ENCODE measurements at places on chromosomes 2 and 18. TPM values are rescaled to one million over a fixed set of nuclear protein-coding genes. Genes with fewer than 3 reads are reported as not detected.

Gene ASXL2
- 11.5 TPM for total RNA-seq

Gene ITPRIPL1
- total RNA-seq: not detected

Gene TOGARAM2
- total RNA-seq: not detected

Gene CRYGC
- total RNA-seq: not detected

Gene FLACC1
- total RNA-seq: 5.9 TPM

Gene SPDYA
- 0.69 TPM for total RNA-seq

Gene HOXD1
- not detected for total RNA-seq

Gene SCN3A
- 0.12 TPM for total RNA-seq

Gene MAL
- 1.6 TPM for total RNA-seq

Gene TLX2
- 3.4 TPM for total RNA-seq

Gene TUBA3E
- total RNA-seq: not detected

DNA sequence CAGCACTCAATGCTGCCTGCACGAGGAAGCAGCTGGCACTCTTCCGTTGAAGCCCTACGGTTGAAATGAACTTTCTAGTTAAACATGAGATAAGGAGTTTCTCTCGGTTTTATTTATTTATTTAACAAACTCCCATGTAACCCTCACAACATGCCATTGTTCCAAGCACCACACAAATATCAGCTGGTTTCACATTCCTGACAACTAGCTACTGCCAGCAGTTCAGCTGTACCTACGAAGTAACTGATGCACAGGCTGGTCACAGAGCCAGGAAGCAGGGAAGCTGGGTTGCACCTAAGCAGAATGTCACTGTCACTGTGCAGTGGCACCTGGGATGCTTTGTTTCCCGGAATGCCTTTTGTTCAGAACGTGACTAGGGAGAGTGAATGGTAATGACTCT, 18.1 kb downstream of the TIMM21 start:
- no peak for DNase-seq

GRCh38 chr2:104734937-104735586, 118.9 kb upstream of the POU3F3 start:
- DNase-seq: no peak

DNA sequence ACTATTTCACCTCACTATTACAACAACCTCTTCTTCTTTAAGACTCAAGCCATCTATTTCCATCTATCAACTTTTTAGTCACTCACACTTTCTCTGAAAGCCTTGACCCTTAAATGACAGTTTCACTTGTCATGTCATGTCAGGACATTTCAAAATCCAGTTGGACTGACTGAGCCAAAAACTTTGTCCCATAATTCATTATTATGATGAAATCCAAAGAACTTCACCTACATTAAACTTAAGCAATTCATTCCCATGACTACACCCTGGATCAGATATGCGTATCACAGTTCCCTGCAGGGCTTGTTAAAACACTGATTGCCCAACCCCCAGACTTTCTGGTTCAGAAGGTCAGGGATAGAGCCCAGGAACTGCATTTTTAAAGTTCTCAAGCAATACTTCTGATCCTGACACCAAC, 26.5 kb downstream of the LDAH start:
- DNase-seq: no peak

DNA sequence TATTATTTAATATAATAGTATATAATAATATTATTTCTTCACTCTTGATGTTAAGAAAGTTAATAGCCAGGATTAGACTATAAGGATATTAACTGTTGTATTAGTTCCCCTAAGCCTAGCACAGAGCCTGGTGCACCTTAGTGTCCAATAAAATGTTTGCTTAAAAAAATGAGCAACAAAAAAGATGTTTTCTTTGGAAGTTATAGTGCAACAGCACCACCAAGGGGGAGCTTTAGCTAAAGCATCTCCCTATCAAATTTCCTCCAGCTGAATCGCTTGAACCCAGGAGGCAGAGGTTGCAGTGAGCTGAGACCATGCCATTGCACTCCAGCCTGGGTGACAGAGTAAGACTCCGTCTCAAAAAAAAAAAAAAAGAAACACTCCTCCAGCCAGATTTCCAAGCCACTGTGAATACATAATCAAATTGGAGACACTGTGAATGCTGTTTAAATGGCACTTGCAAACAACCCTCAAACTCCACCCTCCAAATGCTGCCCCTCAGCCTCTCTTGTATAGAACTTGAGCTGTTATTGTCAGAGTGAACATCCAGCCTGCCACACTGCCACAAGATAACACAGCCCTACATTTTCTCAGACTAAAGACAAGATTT, 221.9 kb downstream of the DYM start:
- peak; percentile 35 for DNase-seq

DNA sequence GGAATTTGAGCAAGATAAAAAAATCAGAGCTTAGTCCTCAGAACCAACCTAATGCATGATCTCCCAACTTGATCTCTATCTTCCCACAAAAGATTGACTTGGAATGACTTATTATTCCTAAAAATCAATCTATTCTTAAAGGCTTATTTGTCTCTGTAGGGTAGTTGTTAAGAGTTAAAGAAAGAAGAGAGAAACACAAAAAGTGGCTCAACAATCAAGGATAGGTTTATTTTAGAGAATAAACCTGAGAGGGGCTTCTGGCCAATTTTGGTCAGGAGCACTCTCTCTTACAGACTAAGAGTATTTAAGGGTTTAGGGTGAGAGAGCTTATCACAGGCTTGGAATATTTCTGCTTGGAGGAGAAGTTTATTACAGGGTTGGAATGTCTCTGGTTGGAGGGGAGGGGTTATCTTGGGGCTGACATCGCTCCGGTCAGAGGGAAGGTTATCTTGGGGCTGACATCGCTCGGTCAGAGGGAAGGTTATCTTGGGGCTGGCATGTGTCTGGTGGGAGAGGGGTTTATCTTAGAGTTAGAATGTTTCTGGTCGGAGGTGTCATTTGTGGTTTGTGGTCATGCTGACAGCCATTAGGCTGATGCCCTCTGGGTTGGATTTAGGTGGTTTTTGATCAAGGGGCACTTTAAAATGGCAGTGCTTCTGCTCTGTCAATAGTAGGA, 2.4 kb upstream of the MFF start:
- no peak for DNase-seq

- peak; percentile 23 for DNase-seq
These were observed 534 bp upstream of the SOCS6 start for GRCh38 chr18:70288171-70288850.

DNA sequence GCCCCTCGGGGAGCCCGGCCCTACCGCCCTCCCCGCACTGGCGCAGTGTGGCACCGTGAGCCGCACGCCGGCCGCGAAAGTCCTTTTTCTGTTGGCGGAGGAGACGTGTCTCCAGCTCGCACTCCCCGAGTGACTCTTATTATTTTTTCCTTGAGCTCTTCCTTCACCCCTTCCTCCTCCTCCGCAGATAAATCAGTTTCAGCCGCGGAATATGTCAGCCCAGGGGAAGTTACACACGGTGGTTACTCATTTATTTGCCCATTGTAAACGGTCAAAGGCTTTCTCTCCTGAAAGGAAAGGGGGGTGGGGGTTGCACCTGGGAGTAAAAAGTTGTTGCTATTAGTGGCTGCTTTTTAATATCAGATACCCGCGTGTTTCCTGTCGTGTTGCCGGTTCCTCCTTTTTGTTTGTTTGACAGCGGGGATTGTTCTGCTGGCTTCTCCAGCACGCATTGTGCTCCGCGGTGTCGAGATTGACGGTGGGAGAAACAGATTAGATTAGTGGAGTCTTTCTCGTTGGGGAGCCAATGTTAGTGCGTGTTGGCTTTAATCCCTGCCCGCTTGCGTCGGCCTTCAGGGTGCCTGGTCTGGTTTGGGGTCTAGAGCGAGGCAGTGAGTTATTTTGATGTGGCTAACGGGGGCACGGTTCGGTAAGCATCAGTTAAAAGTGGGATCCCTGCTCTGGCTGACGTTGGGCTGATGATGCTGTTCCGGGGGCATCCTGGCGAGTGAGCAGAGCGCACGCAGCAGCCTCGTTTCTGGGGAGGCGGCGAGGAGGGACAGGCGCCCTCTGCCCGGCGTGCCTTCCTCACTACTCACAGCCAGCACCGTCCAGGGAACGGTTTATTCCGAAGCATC, 1.6 kb downstream of the CRIM1 start:
- DNase-seq: peak; percentile 91

DNA sequence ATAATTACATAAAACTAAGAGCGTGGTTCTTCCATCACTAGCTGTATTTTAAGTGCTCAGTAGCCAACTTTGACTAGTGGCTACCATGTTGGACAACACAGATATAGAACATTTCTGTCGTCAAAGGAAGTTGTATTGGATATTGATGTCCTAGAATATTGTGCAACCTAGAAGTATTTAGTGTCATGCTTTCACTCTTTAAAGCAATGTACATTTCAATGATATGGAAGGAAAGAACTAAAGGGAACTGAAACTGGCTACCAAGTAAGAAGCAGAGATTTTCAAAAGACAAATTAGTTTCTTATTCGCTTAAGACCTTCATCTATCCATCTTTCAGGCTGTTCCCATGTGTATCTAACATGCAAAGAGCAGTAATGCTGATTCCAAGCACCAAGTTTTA, 85.4 kb upstream of the EML6 start:
- DNase-seq: no peak

DNA sequence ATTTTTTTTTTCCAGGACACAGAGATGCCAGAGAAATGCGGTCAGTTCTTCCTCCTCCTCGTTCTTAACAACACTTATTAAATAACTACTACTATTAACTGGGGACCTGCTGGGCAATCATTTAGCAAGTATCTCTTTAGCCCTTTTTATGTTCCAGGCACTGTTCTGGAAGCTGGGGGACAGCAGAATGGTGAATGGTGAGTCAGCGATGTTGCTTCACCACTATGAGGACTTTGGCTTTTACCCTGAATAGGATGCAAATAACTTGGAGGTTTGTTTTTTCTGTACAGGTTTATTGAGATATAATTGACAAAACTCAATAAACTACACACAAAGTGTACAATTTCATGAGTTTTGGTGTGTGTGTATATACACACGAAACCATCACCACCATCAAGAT, 179.9 kb upstream of the MSH6 start:
- peak; percentile 38 for DNase-seq

GRCh38 chr2:141778315-141778835, 352.4 kb downstream of the LRP1B start:
- DNase-seq: no peak

DNA sequence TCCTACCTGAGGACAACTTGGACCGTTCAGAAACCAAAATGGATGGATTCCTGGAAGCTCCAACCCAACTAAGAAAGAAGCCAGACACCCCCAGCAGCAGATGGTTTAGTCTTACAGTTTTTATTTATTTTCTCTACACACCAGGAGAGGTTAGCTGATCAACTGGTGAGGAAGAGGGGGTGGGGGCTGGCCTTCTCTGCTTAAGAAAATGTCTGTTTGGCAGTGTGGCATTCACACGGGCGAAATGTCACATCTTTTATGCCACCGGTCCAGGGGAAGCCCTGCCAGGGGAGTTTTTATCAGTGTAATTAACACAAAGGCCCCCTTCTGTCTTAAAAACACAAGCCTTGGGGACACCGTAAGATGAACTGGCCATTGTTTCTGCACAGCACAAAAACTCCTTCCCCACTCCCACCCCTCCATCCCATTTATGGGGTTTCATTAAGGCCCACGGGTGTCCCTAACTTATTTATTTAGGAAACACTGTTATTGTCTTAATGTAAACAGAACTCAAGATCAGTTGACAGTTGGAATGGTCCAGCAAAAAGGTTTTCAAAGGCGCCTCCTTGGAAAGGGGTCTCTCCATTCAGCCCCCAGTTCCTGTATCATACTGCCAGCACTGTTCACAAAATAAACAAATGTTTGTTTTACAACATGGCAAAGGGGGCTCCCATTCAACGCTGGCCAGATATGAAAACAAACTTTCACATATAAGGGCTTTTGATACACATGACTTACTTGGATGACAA, 217.0 kb downstream of the C1D start:
- no peak for DNase-seq

GRCh38 chr2:134835471-134835870, 2.9 kb upstream of the ACMSD start:
- no peak for DNase-seq

DNA sequence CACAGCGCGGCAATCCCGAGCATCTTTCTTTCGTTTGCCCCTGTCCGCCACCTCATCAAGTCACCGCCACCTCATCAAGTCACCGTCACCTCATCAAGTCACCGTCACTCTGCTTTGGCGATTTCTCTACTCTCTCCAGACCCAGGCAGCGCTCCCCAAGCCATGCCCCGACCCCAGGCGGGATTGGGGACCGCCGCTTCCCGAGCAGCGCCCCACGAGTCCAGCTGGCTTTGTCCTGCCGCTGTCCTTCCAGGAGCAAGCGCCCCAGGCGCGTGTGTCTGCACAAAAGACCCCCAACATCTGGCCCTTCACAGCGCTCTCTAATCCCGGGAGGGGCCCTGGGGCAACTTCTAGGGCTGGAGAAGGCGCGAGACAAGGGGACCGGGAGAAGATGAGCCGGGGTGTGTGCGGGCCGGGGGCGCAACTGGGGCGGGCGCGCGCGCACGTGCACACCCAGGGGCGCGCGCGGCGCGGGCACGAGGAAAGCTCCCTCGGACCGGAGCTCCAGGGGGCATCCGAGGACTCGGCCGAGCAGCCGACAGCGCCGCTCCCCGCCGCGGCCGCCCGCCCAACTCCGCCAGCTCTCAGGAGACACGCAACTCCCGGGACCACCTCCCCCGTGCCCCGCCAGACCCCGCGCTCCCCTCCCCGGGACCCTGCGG, 633 bp upstream of the RNF152 start:
- no peak for DNase-seq

GRCh38 chr18:78996741-78997490, 17.3 kb downstream of the SALL3 start:
- no peak for DNase-seq

DNA sequence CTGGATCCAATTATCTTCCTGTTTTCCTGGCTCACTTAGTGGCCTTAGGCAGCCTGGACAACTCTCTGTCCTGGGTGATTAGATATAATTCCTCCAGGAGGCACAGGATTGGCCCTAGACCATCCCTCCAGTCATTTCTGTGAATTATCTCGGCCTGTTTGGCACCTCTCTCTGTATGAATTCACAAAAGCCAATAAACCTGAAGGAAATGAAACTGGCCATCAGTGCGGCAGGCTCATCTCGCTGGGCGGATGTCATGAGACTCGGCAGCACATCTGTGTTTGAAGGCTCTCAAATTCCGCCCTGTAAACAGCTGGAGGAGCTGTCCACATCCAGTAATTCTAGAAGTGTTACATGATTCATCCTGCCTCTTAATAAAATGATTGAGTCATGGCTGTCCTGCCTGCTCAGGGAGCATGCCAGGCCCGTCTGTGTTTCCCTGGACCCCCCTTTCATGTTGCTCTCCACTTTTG, 38.6 kb downstream of the ACOXL start:
- DNase-seq: peak; percentile 83

GRCh38 chr2:236915726-236916125, 170.0 kb upstream of the COPS8 start:
- no peak for DNase-seq

DNA sequence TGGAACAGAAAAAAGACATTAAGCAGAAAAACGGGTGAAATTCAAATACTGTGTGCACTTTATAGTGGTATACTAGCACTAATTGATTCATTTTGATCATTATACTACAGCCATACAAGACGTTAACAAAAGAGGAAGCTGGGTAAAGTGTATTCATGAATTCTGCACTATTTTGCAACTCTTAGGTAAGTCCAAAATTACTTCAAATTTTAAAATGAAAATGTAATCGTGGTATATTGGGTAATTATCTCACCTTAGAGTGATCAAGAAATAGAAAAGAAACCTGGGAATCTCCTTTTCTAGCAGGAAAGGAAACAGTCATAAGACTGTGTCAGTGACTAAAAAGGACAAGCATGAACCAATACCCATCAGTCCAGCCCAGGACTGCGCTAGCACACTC, 5.4 kb downstream of the TGFBRAP1 start:
- no peak for DNase-seq

- DNase-seq: no peak
These were observed 259.7 kb downstream of the TMX3 start for GRCh38 chr18:68455229-68455603.
